GM13976 (cell line): ENCODE measurements at places on chromosomes 2 and 18.

DNA sequence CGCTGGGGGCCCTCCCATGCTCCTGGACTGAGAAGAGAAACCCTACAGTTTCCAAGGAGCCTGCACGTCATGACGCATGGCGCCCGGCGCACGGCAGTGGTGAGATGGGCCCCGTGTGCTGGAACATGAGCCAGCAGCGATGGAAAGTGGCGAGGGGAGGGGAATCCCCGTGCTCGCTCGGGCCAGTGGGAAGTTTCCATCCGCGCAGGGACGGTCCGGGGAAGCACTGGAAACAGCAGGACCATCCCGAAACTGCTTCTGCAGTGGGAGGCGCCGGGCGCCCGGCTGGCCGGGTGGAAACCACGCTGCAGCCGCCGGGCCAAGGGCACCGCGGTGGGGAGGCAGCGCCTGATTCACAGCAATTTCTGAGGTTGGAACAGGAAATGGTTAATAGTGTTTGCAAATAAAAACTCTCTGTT lies 4.9 kb upstream of the PDCD1 start:
- DNase-seq: peak; percentile 73

DNA sequence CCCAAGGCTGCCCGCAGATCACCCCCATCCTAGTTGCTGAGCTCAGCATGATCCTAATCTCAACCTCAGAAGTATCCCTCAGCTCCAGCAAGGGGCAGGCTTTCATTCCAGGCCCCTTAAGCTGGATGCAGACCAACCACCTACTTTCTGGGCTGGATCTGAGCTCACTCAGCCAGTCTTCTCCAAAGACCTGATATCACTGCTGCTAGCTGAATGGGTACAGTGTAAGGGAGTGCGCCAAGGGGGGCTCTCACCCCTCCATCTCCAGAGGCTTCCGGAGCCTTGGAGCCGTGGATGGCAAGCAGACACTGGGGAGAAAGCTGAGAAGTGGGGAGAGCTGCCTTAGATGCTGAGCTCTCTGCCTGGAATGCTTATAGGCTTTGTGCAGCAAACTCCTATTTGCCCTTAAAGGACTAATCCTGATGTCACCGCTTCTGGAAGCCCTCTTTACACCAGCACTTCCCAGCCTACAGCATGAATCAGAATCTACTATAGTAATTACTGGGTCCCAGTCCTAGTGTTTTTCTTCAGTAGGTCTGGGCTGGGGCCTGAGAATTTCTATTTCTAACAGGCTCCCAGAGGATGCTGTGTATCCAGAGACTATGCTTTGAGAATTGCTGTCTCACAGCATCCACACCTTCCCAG lies 31.0 kb downstream of the GYPC start:
- no peak for DNase-seq

GRCh38 chr2:226077031-226077430 lies 677.5 kb downstream of the NYAP2 start:
- DNase-seq: no peak

DNA sequence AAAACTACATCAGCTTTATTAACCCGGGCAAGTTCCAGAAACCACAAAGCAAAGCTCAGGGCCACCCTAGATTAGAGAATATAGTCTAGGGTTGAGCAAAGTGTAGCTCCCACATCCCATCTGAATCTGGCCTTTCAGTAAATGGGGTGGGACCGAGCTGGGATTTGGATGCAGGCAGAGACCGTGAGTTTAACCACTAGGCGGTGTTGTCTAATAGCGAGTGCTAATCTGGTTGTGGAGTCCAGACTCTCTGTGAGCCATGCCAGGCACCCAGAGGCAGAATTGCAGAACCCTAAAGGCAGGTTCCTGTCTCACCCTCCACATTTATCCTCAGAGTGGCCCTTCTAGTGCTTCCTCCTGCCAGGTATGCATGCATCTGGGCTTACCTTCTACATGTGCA lies 435.9 kb downstream of the TSN start:
- peak; percentile 25 for DNase-seq

- DNase-seq: peak; percentile 83
Measured at GRCh38 chr2:126655500-126656430, at the start of gene GYPC. Gene GYPC, plus strand, starts transcription at chr2:126656158. Its CDS starts 106 bp downstream, at chr2:126656264.

- DNase-seq: no peak
Measured at GRCh38 chr2:50535256-50535655, 496.7 kb downstream of the NRXN1 start.

GRCh38 chr2:191009541-191010374 lies 4.2 kb downstream of the STAT1 start:
- no peak for DNase-seq

DNA sequence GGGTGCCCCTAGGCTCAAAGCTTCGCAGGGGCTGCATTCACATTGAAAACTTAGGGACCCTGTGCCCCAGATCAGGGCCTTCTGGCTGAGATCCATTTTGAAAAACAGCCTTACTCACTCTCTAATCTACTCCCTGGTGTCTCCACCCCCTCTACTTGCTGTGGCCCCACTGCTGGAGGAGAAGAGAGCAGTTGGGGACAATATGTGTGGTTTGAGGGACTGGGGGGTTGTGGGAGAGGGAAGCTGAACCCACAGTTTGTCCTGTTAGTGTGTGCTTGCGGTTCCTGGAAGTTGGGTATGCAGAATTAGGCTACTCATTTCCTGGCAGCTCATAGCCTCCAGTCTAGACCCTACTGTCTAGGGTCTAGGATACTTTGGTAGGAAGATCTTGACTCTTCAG lies 211.4 kb downstream of the PRKCE start:
- no peak for DNase-seq

- DNase-seq: no peak
Measured at GRCh38 chr2:200617156-200618053, 31.6 kb downstream of the AOX1 start.

DNA sequence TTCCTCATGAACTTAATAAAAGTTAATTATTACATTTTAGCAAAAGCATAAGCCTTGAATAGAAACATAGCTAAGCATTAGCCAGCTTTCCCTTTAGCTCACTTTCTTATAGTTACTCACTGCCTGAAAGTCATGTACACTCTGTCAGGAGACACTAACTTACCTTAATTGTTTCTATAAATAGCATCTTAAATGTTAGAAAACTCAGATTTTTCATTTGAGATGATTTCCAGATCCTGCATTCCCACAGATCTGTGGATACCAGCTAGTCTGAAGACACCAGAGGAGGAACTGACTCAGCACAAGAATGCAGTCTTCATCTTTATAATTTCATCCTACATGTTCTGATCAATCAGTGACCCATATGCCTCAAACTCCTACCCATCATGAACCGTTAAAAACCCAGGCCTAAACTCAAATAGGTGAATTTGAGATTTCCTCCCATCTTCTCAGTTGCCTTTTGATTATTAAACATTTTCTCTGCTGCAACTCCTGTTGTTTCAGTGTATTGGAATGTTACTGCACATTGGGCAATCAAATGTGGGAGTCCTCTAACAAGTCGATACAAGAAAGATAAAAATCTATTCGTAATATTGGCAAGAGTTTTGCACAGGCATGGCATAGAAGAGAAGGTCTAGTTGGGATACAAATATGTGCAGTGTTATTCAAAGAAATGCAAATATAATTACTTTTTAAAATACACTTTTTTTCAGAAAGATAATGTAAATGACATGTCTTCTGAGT lies 857.4 kb upstream of the CDH2 start:
- DNase-seq: no peak

- no peak for DNase-seq
Measured at GRCh38 chr2:191158193-191158592, 7.4 kb upstream of the STAT4 start.
